ENCODE measurements at places on chromosomes 5 and 9. TPM values are rescaled to one million over a fixed set of nuclear protein-coding genes. Genes with fewer than 3 reads are reported as not detected.
A peak's percentile ranks its signal among the peaks of the same experiment; 100 is the strongest.

- DNase-seq: no peak
These were observed 20.0 kb downstream of the PHF2 start for GRCh38 chr9:93596399-93596798.

DNA sequence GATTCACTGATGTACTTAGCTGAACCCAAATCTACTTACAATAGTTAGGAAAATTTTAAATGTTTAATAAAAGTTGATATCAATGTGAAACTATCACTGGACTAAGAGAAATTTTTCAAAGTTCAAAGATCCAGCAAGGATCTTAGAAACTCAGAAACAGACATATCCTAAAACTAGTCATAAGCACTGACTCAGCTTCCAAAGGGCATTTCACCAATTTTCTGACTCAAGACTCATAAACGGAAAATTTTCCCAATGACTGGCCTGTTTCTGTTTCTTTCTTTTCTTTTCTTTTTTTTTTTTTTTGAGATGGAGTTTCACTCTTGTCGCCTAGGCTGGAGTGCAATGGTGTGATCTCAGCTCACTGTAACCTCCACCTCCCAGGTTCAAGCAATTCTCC is 66.6 kb downstream of the CDC14B start:
- peak; percentile 52 for DNase-seq

GRCh38 chr5:145941096-145941447 is 4.7 kb downstream of the SH3RF2 start:
- DNase-seq: no peak

DNA sequence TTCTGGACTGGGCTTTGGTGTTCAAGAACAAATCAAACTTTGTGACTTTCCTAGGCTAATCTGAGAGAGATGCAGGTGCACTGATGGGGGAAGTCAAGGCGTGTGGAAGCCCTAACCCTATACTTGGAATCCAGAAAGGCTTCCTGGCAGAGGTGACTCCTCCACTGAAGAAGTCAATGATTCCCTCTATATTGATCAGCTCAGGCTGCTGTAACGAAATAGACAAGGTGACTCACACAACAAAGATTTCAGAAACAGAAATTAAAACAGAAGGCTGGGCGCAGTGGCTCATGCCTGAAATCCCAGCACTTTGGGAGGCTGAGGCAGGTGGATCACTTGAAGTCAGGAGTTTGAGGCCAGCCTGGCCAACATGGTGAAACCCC is 69.6 kb upstream of the GGTA1 start:
- DNase-seq: no peak

- DNase-seq: no peak
These were observed 35.5 kb downstream of the GADD45G start for GRCh38 chr9:89640361-89640760.

DNA sequence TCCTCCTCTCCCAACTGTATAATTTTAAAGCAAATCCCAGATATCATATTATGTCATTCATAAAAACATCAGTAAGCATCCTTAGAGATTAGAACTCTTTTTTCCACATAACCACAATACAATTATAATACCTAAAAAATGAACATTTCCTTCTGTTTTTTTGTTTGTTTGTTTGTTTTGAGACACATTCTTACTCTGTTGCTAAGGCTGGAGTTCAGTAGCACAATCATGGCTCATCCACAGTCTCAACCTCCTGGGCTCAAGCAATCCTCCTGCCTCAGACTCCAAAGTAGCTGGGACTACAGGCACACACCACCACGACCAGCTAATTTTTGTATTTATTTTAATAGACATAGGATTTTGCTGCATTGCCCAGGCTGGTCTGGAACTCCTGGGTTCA is 8.0 kb downstream of the F2R start:
- DNase-seq: no peak

The IFNK gene
- not detected for total RNA-seq

- no peak for DNase-seq
These were observed 82.0 kb downstream of the YIPF5 start for GRCh38 chr5:144088206-144089064.

The KCNT1 gene
- not detected for total RNA-seq

DNA sequence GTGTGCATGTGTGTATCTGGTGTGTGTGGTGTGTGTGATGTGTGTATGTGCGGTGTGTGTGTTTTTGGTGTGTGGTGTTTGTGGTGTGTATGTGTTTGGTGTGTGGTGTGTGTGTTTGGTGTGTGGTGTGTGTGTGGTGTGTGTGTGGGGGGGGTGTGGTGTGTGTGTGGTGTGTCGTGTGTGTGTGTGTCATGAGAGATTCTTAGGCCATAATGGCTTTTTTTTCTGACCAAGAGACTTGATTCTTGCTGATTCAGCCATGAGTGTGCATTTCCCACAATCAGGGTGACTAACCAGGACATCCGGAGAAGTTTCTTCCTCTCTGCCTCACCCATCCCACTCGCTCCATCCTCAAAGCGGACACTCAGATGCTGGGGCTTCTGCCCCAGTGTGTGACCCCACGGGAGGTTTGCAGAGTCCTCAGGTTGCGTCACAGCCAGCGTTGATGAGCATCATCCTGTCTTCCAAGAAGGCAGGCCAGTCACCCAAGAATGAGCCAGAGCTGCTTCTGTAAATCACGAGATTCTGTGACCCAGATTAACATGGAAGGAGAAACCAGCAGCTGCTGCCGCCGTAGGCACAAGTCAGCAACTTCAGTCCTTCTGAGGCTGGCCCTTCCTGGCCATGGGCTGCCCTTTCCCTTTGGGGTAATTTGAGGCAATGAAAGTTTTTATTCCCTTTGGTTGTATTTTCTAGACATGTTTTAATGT is 12.5 kb upstream of the CTSL start:
- DNase-seq: peak; percentile 95

GRCh38 chr9:23361096-23361495 is 464.9 kb downstream of the ELAVL2 start:
- no peak for DNase-seq

The FBXL17 gene
- total RNA-seq: 6.6 TPM

- DNase-seq: no peak
These were observed 570.6 kb upstream of the ZNF608 start for GRCh38 chr5:125316915-125317535.

DNA sequence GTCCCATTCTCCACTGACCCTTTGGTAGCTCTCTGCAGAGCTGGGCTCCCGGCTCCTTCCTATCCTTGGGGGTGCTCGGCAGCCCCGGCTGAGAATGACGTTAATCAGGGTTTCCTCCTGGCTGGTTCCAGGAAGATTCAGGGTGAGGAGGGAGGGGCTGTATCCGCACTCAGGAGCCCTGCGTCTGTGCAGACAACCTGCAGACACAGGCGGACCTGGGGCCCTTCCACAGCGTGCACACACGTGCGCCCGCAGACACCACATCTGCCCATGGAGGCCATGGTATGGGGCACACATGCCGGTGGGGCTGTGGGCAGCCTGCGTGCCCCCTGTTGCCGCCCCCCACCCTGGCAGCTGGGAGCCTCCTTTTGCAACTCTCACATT is 66.6 kb upstream of the RNU6ATAC start:
- no peak for DNase-seq

Measured in bronchial epithelial cell (primary cell).